GM23248 (cell line): ENCODE measurements at places on chromosomes 7 and 10. TPM values are rescaled to one million over a fixed set of nuclear protein-coding genes. Genes with fewer than 3 reads are reported as not detected.
A peak's percentile ranks its signal among the peaks of the same experiment; 100 is the strongest.

- DNase-seq = no peak
These were observed 85.2 kb downstream of the CHCHD3 start for GRCh38 chr7:132996581-132997242.

DNA sequence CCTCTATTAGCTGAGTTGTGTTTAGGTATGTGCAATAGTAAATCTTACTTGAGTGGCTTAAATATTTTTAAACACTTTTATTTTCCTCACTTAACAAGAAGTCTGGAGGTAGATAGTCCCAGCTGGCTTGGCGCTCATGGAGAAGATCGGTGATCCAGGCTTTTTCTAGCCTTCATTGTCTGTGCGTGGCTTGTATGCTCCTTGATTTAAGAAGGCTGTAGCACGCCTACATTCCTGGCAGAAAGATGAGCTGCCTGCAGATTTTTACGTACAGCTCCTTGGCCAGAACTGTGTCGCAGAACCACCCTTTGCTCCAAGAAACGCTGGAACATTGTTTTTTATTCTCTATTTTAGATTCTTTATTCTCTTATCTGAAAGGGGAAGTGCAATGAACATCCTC, 284.1 kb downstream of the KIF20B start:
- no peak for DNase-seq

GRCh38 chr7:99190359-99191009, 17.4 kb downstream of the KPNA7 start:
- DNase-seq = no peak

- no peak for DNase-seq
These were observed 51.9 kb downstream of the NEURL1 start for GRCh38 chr10:103545366-103545765.

DNA sequence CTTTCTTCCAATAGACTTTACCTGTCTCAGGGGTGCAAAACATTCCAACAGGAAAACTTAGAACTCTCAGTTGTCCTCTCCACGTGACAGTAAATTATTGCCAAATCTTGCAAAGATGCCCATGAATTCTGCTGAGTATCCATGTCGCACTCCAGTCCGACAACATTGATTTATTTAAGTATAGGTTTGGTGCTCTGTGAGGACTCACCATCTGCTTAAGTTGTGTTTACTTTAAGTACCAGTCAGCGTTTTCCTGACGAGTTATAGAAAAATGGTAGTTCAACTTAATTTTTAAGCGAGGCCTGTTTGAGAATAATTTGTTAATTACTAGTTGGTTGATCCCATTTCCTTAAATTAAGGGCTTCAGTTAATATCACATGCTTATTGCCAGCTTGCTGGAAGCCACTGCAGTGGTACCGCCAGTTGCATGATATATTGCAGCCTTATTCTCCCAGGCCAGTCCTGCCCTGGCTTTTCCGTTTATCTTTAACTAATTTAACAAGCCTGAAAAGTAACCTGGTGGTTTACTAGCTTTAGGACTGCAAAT, 27.8 kb downstream of the CREB5 start:
- no peak for DNase-seq

GRCh38 chr7:45718464-45719330, 144.5 kb downstream of the ADCY1 start:
- no peak for DNase-seq

- no peak for DNase-seq
These were observed 381.2 kb upstream of the SORCS1 start for GRCh38 chr10:107545717-107546116.

DNA sequence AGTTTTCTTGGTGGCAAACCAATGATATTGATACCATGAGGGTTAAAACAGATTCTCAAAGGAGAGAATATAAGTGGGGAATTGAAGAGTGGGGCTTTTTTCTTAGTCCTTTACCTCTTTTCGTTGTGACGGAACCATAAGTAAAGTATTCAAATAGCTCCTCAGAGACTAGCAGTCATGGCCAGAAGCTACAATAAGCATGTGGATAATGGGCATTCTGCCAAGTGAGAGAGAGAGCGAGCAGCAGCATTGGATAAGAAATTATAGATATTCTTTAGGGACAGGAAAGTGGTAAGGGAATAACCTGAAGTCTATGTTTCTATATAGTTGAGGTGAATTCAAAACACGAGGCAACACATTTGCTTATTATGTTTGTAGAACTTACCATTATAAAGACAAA, 235.1 kb downstream of the SEMA3E start:
- DNase-seq = peak; percentile 3

DNA sequence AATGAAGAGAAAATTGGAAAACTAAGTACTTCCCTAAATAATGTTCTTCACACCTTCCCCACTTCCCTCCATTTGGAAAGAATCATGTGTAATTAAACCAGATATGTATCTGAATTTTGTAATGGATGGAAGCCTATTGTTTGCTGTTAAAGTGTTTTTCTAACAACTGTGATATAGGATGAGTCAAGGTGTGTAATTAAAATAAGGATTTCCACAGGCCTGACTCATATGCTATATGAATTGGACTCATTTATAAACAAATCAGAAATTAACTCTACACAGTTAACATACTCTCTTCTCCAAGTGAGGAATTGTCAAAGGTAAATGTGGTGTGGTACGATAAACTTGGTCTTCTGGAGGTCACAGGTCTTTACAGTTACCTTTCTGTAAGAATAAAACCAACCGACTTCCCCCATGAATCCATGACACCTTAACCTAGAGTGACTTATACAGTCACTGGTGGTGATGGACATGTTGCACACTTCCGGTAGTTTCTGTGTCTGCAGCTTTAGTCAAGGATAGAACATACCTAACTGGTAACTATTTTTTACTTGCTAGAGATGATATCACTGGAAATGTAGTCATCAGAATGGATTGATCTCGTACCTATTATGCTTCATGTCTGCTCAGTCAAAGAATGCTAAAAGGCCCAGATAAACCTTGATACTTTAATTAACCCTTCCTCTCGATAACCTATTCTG, 12.8 kb downstream of the PNLIPRP3 start:
- DNase-seq = no peak

DNA sequence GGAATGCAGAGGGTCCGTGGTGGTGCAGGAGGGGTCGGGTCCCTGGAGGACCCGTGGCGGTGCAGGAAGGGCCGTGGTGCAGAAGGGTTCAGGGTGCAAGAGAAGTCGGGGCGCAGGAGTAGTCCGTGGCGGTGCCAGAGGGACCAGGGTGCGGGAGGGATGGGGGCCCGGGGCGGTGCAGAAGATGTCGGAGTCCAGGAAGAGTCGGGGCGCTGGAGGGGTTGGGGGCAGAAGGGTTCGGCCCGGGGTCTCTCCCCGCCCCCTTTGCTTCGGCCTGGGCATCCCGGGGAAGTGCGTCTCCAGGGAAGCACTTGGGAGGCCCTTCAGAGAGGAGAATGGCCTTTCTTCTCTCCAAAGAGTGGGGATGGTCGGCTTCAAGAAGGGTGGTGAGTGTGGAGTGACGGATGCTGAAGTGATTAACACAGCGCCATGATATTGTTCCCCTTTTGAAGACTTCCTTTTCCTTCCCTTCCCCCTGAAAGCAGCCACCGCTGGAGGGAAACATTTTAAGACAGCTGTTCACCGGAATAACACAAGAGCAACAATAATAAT, 997 bp downstream of the WDR37 start:
- peak; percentile 53 for DNase-seq

DNA sequence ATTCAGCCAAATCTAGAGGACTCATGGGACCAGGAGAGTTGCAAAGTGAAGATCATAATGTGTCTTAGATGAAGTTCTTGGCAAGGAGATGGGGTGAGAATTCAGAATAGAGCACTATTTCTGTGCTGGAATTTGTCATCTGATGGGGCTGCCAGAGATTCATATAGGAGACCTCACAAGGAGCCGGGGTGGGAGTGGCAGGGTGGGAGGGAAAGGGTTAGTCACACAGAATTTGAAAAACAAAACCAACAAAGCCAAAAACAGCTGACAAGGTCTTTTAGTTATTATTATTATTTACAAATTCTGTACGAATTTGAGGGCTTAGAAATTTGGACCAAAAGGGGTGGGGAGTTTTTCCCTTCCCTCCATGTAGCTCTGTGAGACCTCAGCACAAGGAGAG, 1.7 kb downstream of the SLC13A1 start:
- DNase-seq = no peak

GRCh38 chr7:151435971-151436370, 4.0 kb downstream of the CRYGN start:
- DNase-seq = no peak

- DNase-seq = no peak
These were observed 10.9 kb downstream of the SCART1 start for GRCh38 chr10:133464582-133465031.

- DNase-seq = no peak
These were observed 1.1 kb upstream of the TMEM130 start for GRCh38 chr7:98870807-98871491.

DNA sequence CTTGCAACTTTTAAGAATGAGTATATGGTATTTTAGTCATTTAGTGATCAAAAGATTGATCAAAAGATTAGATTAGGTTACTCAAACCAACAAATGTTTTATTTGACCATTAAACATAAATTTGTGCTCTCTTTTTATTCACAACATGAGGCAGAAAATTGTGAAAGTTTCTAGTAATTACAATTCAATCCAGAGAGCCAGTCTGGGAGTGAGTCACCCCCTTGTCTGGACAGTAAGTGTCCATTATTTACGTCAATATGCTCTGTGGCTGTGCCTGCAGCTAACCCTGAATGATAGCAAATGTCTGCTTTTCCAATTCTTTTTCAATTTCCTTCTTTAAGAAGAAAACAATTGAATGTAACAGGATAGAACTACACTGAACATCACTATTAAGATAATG, 27.9 kb downstream of the GNG11 start:
- peak; percentile 94 for DNase-seq

DNA sequence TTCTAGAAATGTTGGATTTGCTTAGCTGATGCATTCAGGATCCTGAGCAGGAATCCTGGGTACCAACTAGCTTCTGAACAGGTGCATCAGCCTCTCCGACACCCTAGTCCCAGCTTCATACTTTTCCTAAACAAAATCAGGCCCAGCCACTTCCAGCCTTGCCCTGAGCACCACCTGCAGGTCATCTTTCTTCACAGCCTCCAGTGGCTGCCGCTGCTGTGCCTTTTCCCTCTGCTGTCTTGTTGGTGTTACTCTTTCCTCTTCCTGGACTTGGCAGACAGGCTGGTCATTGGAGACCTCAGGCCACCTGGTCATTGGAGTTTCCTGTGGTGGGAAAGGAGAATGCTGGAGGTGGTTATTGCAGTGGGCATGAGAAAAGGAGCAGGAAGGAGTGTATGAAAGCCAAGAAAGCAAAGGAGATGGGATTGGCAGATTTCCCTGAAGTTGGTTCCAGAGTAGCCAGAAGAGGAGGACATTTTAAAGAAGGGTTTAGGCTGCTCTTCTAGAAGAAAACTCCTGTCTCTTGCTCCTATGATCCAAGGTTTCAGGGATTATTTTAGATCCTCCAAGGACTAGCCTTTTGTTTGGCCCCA, 48.2 kb upstream of the NFKB2 start:
- DNase-seq = peak; percentile 63

- DNase-seq = peak; percentile 53
These were observed 1.4 kb downstream of the BAIAP2L1 start for GRCh38 chr7:98399462-98399861.

DNA sequence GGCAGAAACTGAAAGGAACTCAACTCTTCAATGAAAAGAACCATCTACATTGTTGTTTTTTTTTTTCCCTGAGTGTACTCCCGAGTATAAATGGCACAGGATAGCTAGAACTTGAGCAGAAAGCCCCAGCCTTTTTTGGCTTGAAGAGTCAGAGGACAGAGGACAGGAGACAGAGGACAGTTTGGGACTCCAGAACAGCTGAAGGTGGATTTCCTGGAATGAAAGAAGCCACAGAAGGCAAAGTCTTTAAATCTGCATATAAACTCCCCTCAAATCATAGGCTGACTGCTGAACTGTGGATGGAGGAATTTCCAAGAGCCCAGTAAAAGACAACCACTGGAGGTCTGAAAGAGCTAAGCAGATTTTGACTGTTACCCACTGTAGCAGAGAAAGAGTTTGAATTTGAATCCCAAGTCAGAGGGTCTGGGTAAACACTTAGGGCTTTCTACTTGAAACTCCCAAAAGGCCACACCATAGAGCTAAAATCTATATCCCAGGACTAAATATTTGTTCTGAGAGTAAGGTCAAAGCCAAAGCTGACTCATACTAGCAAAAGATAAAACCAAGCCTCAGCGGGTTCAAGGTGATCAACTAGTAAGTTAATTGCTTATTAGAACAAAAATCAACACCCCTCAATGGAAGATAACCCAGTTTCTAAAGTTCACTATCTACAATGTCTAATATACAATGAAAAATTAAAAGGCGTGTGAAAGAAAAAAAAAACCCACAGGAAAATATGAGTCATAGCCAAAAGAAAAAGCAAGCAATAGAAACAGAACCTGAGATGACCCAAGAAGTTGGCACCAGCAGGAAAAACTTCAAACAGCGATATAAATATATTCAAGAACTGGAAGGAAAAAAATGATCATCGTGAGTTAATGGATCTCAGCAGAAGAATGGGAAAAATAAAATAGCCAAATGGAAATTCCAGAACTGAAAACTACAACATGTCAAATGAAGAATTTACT, 1.8 kb upstream of the OPN1SW start:
- DNase-seq = peak; percentile 60

- no peak for DNase-seq
These were observed 743.0 kb downstream of the NRG3 start for GRCh38 chr10:82618007-82618406.

DNA sequence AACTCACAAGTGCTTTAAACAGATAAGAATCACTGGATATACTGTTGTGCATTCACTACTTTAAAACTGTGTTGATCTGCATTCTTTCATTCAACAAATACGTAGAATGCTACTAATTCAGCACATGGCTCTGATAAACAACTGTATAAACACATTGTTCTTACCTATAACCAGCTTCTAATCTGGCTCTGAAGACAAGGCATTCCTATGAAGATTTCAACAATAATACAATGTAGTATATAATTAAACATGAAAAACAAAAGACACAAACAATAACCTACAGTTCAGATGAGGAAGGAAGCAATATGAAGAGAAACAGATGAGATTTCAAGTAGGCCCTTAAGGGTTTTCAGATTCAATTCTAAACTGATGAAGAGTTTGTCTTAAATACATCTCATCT, 31.1 kb upstream of the ANLN start:
- no peak for DNase-seq

AGBL3 gene
- total RNA-seq = 2.4 TPM in 2 replicates

NACAD gene
- total RNA-seq = 1.0 and 2.9 TPM in 2 replicates

SPAG6 gene
- not detected in 2 replicates for total RNA-seq

NUTM2E gene
- total RNA-seq = not detected in 2 replicates

ZFAND2A gene
- 24.7 and 32.2 TPM in 2 replicates for total RNA-seq

STEAP1B gene
- 31.6 and 45.1 TPM in 2 replicates for total RNA-seq

NSUN6 gene
- 4.1 and 6.1 TPM in 2 replicates for total RNA-seq

CYP3A7 gene
- not detected in 2 replicates for total RNA-seq

AEBP1 gene
- total RNA-seq = 53.0 and 63.2 TPM in 2 replicates

LRRTM3 gene
- not detected in 2 replicates for total RNA-seq

CCL24 gene
- total RNA-seq = not detected in 2 replicates

EBLN1 gene
- not detected in 2 replicates for total RNA-seq

SUFU gene
- 3.1 and 3.7 TPM in 2 replicates for total RNA-seq

PTF1A gene
- total RNA-seq = not detected in 2 replicates

SPACDR gene
- total RNA-seq = not detected in 2 replicates

UTF1 gene
- not detected in 2 replicates for total RNA-seq
